ENCODE measurements at places on chromosomes 5 and 9. TPM values are rescaled to one million over a fixed set of nuclear protein-coding genes. Genes with fewer than 3 reads are reported as not detected.

Gene ACOT12
- total RNA-seq, result 2.0 TPM

Gene PCDHB10
- 0.77 TPM for total RNA-seq

Gene GAS1
- total RNA-seq, result 7.4 TPM

Gene ZSWIM6
- 13.6 TPM for total RNA-seq

Gene PRRT1B
- total RNA-seq, result not detected

Gene APBA1
- 8.8 TPM for total RNA-seq

Gene ADAMTS2
- total RNA-seq, result 27.0 TPM

Gene FAM120AOS
- total RNA-seq, result 38.8 TPM

Gene SPATA31C2
- total RNA-seq, result not detected

Gene ABCA2
- 21.8 TPM for total RNA-seq

Gene SPATA31C1
- not detected for total RNA-seq

Gene NCS1
- 52.0 TPM for total RNA-seq

Gene PDE4D
- total RNA-seq, result 8.3 TPM

Gene DMRT2
- not detected for total RNA-seq

Gene SLC34A1
- total RNA-seq, result not detected

Gene CCDC112
- 7.4 TPM for total RNA-seq

Gene MOB3B
- total RNA-seq, result under 0.01 TPM

Gene CCDC152
- total RNA-seq, result 1.5 TPM

Gene ANKRD55
- under 0.01 TPM for total RNA-seq

Gene CYSRT1
- 0.51 TPM for total RNA-seq

Gene CBY3
- total RNA-seq, result not detected

Gene CLIC3
- total RNA-seq, result 3.5 TPM
